AG04450 (cell line): ENCODE measurements at places on chromosomes 2 and 18.

DNA sequence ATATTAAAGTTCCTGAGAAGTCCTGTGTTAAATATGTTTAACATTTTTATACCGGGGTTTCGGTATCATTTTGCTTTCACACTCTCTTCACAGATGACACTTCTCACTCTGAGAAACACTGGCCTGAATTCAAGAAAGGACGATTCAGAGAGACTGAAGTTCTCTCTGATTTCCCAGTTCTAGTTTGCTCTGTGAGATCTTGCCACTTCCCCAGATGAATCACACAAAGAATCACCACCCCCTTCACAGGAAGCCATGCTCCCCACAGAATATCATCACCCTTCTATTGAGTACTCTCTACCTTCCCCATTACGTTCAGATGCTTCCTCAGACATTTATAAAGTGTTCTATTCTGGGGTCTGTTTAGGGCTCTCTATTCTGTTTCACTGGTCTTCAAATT lies 16.1 kb upstream of the CD207 start:
- DNase-seq: no peak

GRCh38 chr2:53312181-53312580 lies 455.4 kb upstream of the CHAC2 start:
- DNase-seq: no peak

DNA sequence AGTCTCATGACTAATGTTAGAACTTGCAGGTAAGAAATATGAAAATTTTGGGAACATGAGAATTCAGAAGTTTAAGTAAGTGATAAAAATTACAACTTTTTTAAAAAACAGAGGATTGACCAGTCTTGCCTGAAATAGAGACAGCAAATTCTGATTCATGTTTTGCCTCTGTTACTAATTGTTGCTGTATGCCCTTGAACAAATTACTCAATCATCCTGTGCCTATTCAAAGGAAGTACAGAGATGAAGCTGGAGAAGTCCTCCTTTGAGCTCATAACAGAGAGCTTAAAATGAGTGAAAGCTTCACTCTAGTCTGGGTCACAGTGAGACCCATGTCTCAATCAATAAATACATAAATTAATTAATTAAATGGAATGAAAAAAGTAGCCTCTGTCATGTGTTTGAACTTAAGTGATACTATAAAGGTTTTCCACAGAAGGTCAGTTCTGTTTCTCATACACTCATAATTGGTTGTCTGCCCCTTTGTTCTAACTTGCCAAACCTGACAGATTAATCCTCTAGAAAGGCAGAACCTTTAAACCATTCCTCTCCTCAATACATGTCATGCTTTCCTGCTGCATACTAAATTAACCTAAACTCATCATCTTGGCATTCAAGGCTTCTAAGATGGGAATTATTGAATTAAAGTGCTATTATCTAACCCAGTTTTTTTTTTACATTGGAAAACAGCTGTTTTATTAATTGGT lies 374.6 kb upstream of the LRATD1 start:
- DNase-seq: no peak

DNA sequence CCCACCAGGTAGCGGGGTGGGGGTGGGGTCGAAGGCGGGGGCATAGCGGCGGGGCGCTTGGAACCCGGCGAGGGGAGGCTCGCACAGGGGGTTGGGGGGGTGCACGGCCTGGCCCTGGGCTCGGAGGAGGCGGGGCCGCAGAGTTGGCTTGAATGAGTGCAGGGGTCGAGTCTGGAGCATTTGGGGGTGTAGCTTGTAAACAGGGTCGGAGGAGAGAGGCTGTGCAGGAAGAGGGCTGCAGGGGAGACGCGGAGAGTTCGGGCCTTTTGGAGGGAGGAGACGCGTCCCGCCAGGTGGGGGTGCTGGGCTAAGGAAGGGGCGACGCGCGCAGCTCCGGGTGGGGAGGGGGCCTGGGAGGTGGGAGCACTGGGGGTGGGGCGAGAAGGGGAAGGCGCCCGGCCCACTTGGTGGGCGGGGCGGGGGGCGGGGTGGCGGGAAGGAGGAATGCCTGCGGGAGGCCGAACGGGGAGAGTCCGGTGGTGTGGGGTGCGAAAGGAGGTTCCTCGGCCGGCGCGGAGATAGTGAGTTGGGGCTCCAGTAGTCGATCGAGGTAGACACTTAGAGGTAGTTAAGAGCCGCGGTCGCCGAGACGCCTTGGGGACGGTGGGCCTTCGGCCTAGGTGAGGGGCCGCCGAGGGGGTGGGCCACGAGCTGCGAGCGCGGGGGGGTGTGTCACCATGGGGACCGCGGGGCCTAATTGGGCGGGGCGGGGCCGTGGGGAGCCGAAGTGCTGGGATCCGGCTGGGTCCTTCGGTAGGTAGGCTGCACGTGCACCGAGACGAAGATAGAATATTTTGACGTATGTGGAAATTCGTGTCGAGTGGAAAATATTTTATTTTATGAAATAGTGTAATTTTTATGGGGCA lies 774 bp downstream of the MSH6 start:
- no peak for DNase-seq

DNA sequence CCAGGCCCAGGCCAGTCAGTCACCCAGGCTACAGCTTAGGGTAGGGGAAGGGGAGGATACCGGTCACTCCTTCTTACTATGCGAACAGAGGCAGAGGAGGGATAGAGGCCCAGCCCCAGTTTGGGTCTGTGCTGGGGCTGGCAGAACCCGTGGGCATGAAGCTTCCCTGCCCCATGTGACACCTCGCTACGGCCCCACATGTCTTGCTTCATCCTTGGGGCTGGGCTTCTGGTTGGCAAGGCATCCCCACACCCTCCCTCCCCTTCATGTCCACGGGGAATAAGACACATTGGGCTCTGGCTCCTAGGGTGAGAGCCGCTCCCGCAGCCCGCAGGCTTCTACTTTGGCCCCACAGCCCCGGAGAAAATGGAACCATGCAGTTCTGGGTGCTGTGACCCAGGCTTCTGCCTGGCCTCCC lies 32.4 kb downstream of the HS1BP3 start:
- no peak for DNase-seq

DNA sequence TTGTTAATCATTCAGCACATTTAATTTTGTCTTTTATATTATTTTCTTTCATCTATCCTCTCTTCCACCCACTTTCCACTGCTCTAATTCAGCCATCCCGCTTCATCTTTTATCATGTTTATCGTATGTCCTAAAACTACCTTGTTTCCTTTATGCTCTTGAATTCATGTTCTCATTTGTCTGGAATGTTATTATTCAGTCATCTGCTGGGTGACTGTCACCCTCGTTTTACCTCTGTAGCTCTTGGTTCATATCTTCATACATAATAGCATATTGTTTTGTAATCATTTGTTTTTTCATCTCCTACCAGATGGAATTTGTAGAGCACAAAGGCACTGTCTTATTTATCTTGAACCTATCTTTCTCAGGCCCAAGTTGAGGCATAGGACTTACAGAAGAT lies 37.0 kb downstream of the SMCHD1 start:
- no peak for DNase-seq

DNA sequence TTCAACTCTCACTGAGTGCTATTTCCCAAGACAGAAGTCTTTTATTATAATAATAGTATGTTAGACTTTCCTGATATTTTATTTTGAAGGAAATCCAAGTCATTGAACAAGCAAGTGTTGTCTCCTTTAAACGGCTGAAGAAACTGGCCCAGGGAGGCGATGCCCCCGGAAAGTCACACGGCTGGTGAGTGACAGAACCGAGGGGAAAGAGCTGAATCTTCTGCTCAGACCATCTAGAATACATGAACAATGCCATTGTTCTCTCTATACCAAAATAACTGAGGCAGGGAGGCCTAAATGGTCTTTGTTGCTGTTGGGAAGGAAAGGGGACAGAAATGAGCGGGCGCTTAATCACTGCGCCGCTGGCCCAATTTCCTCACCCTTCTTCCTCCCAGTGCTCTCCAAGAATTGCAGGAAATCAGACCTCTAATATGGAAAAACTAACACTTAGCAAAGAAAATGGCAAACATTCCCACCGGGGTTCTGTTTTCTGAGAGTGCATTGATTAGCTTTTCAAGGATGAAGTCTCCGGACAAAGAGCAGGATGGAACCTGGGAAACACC lies 101.5 kb downstream of the KLF7 start:
- DNase-seq: no peak

- no peak for DNase-seq
Measured at GRCh38 chr2:196213252-196213980, 42.0 kb upstream of the STK17B start.
